SW480 (cell line): ENCODE measurements at places on chromosomes 13 and 19.

GRCh38 chr19:10353793-10354391 lies 14.5 kb upstream of the ICAM3 start:
- DNase-seq: no peak

GRCh38 chr19:39874404-39874803 lies 28.2 kb upstream of the FBL start:
- DNase-seq: no peak

DNA sequence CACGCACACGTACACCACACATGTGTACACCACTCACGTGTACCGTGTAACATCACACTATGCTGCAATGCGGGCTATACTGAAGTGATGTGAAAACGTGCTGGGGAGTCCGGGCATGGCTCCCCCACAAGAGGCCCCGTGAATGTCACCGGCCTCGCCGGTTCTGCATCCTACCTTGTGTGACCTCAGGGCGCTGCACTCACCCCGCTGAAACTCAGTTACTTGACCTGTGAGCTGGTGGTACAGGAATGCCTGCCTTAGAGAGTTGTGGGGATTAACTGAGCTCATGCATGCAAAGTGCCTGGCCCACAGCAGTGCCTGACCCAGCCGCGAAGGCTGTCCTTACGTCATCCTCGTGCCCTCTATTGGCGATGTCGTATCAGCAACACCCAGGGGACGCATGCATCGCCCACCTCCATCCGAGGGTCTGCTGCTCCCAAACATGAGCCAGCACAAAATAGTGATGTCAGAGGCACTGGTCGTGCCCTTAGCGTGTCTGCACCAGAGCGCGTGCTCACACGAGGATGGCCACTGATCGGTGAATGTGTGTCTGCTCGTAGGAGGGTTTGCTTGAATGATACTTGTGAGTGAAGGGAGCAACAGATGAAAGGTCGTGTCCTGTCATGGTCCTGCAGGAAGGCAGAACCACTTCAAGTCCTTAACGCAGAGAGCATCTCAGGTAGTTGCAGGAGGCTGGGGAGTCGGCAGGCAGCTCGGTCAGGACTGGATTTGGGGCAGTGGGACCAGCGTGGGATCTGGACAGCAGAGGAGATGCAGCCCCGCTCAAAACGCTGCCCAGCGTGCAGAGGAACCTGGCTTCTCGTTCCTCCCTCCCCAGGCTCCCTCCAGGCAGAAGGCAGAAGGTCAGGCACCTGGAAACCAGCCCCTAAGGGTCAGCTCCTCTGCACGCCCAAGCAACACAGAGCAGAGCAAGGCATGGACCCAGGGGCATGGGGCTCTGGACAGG lies 126.2 kb upstream of the SPACA7 start:
- no peak for DNase-seq

GRCh38 chr19:10102787-10103236 lies 334 bp upstream of the ANGPTL6 start:
- no peak for DNase-seq

GRCh38 chr13:58960888-58961287 lies 1202.8 kb downstream of the DIAPH3 start:
- DNase-seq: peak; percentile 14

- DNase-seq: no peak
Measured at GRCh38 chr13:86992251-86992650, 678.9 kb upstream of the SLITRK5 start.

GRCh38 chr13:99717959-99718674 lies 216.8 kb downstream of the TM9SF2 start:
- no peak for DNase-seq

DNA sequence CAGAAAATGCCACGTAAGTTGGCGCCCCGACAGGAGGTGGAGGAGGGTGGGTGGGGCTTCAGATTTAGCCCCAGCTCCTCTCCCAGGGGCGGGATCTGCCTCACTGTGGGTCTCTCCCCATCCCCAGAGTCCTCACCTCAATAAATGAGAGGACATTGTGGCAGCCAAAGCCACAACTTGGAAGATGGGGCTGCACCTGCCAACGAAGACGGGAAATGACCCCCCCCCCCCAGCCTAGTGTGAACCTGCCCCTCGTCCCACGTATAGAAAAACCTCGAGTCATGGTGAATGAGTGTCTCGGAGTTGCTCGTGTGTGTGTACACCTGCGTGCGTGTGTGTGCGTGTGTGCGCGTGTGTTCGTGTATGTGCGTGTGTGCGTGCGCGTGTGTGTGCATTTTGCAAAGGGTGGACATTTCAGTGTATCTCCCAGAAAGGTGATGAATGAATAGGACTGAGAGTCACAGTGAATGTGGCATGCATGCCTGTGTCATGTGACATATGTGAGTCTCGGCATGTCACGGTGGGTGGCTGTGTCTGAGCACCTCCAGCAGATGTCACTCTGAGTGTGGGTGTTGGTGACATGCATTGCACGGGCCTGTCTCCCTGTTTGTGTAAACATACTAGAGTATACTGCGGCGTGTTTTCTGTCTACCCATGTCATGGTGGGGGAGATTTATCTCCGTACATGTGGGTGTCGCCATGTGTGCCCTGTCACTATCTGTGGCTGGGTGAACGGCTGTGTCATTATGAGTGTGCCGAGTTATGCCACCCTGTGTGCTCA lies 1.5 kb upstream of the TRAPPC5 start:
- DNase-seq: peak; percentile 61

DNA sequence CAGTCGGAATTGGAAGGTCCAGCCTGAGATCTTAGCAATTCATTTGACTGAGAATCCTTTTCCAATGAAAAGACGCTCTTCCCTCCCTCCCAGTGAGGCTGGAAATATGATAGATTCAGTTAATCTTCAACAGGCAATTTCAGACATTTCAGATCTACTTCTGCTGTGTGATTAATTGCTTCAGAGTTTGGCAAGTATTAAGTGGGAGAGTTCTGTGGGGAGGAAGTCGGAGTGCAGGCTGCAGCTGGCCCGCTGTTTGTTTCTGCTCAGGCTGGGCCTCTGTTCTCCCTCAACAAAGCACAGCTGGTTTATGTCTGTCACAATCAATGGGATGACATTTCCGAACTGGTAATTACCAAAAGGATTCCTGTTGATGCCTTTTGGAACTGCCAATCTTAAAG lies 178.2 kb downstream of the NDFIP2 start:
- no peak for DNase-seq

DNA sequence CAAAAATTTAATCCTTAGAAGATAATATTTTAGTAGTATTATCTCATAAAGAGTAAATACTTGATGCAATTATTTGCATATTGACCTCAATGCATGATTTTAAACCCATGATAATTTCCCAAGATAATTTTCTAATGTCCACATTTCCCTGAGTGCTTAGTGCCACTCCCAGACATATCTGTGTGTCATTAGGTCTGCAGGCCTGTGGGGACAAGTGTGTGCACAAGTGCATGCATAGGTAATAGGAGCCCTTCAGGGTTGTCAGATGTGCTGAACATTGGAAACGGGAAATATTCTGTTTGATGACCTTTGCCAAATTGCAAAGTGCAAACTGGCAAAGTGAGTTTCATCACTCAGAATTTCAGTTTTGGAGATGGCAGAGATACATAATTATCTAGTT lies 369.9 kb downstream of the KLF5 start:
- DNase-seq: no peak

DNA sequence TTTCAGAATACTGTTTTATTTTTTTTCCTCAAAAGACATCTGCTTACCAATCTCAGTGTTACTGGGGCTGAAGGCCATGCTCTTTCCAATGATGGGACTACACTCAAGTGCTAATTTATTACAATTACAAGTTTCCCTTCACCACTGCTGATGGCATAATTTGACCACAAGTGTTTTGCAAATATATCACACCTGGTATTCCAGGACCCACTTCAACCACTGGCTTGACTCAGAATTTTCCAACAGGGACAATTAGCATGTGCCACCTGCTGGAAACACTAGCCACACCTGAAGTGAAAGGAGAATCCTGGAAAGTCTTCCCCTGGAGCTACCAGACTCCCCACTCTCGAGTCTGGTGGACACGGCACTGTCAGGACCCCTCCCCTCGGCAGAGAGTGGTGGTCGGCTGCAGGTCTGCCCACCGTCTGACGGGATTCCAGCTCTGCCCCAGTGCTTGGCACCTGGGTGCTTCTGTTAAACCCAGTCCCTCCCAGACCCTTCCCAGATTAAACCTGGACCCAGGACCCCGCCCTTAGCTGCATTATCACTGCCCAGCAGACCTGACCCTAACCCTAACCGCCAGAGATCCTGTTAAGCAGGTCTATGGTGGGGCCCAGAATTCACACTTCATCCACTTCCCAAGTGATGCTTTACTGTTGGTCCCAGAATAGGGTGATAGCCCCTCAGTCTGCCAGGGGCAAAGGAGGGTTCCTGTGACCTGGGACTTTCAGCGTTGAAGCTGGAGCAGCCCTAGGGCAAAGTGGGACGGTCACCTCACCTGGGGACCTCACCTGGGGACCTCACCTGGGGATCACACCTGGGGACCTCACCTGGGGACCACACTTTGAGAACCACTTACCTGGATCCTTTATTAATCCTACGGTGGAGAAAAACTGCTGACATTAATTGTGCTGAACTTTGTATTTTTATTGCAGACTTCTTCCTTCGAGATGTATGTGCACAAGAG lies 17.6 kb upstream of the RASA3 start:
- DNase-seq: peak; percentile 57

GRCh38 chr13:43170506-43170905 lies 147.1 kb downstream of the DNAJC15 start:
- DNase-seq: no peak

DNA sequence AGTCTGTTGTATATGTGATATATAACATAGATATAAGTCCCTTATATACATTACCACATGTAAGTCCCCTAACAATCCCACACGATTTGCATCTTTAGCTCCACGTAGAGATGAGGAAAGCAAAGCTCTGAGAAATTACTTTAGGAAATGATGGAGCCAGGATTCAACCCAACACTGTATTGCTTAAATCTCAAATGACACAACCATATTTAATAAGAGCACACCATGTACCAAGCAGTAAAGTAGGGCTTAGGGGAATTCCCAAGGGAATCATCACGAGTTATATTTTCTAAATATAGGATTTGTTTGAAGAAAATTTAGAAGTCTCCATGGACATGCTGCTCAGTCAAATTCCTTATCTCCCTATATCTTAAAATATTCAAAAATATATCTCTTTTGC lies 61.3 kb upstream of the POMP start:
- DNase-seq: no peak

GRCh38 chr13:29594710-29595379 lies 643 bp downstream of the SLC7A1 start:
- DNase-seq: peak; percentile 63

- DNase-seq: no peak
Measured at GRCh38 chr19:16036397-16036925, 39.8 kb upstream of the TPM4 start.

DNA sequence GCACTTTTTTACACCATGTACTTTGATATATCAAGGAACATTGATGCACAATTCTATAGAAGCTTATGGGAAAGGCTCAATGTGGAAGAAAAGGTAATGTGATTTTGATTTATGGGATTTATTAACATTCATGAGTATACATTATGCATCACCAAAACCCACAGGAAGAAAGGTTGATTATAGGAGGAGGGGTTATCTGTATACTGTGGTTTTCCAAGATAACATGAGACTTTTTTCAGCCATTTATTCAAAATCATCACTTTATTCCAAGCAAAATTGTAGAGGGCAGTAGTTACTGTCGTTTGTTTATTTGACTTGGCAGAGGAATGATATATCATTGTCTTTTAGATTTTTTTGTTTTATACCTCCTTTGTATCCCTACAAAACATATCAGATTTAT lies 54.9 kb downstream of the WDFY2 start:
- DNase-seq: no peak

- no peak for DNase-seq
Measured at GRCh38 chr13:89407357-89407756, 1736.2 kb downstream of the SLITRK5 start.

DNA sequence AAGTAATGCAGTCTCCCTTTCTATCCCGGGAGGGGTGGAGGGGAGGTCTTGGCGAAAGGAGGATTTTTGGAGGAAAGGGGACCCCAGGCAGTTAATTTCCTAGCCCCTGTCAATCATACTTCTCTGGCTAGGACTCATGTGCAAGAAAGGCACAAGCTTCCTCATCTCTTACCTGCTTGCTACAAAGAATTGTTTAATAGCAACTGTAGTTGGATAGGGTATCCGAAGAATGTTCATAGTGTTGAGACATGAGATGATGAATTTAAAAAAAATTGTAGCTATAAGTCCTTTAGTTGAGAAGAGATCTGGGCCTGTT lies 525 bp downstream of the BORA start:
- no peak for DNase-seq

- no peak for DNase-seq
Measured at GRCh38 chr19:53132141-53132991, at the start of gene ZNF415. Gene ZNF415, minus strand, starts transcription at chr19:53132910. Its CDS starts 10,234 bp downstream, at chr19:53122676.

DNA sequence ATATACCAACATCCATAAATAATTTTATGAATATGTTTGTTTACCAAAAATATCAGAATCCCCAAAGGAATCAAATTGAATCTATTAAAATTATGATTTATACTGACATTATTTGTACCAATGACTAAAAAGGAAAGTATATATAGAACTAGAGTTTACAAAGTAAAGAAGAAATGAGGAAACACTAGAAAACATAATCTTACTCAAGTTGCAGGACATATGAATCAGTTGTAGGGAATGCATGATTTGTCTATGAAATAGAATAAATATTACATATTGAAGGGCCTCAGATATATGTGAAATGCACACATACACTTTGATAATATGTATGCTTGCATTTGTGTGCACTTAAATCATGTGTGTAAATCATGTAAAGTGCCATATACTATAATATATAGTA lies 1466.4 kb downstream of the EFNB2 start:
- DNase-seq: no peak

- no peak for DNase-seq
Measured at GRCh38 chr13:106990594-106990993, 422.7 kb upstream of the ARGLU1 start.

- no peak for DNase-seq
Measured at GRCh38 chr13:100668408-100668807, 6.2 kb downstream of the TMTC4 start.

GRCh38 chr13:83214452-83214851 lies 667.8 kb downstream of the SLITRK1 start:
- DNase-seq: no peak

DNA sequence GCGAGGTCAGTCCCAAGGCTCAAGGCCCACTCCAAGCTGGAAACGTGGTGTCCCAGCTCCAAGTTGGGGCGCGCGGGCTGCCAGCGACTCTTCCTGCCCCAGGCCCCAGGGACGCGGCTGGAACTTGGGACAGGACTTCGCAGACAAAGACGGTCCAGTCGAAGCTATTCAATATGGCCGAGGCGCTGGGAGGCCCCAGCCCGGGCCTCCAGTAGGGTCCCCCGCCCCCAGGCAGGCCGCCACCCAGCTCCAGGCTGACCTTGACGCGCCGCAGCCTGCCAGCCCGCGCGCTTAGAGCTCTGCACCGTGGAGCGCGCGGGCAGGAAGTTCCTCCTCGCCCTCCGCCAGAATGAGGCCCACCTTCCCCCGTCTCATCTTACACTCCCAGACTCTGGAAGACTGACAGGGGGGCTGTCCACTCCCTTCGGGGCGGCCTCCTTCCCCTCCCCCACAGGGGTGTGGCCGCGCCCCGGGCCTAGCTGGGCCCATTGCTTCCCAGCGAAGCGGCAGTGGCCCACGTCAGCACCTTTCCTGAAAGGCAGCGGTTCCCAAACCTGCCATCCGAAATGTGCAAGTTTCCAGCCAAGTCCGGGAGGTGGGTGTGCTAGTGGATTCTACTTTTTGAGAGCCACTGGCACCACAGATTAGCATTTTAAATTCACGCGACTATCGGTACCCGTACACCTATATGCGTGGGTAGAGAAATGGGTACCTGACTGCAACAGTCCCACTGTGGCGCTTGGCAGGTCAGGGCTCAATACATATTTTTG lies at the start of gene CCDC8:
CCDC8 (minus strand) TSS at position 303 of the 770 bp plus-strand sequence. CDS start 754 bp downstream, outside the sequence.
- no peak for DNase-seq
